GM23248 (cell line): ENCODE measurements at places on chromosomes 16 and 17. TPM values are rescaled to one million over a fixed set of nuclear protein-coding genes. Genes with fewer than 3 reads are reported as not detected.

Gene SCN4A
- not detected in 2 replicates for polyA plus RNA-seq

Gene CDH13
- polyA plus RNA-seq, result 52.8 and 53.6 TPM in 2 replicates

Gene SKA2
- polyA plus RNA-seq, result 39.3 and 39.9 TPM in 2 replicates

Gene SNN
- 5.3 and 5.4 TPM in 2 replicates for polyA plus RNA-seq

Gene C17orf78
- polyA plus RNA-seq, result not detected in 2 replicates

Gene BBS2
- 66.2 and 73.1 TPM in 2 replicates for polyA plus RNA-seq

Gene TPPP3
- polyA plus RNA-seq, result 1.9 and 2.1 TPM in 2 replicates

Gene NEURL4
- 2.0 and 2.1 TPM in 2 replicates for polyA plus RNA-seq

Gene SLC5A10
- polyA plus RNA-seq, result 0.10 TPM in 1 of 2 replicates, not detected in the other

Gene PHOSPHO1
- not detected in 2 replicates for polyA plus RNA-seq

Gene ADGRG3
- not detected in 2 replicates for polyA plus RNA-seq

Gene EVPLL
- polyA plus RNA-seq, result not detected in 2 replicates

Gene DNAH2
- not detected in 2 replicates for polyA plus RNA-seq
